Astrocyte (in vitro differentiated cells and primary cell): ENCODE measurements at places on chromosomes 7 and 10. TPM values are rescaled to one million over a fixed set of nuclear protein-coding genes. Genes with fewer than 3 reads are reported as not detected.

- no peak for DNase-seq
Observed at GRCh38 chr10:77841711-77842375, 84.7 kb downstream of the DLG5 start.

- peak; percentile 9 for DNase-seq
Observed at GRCh38 chr7:85890244-85890811, 703.5 kb upstream of the SEMA3D start.

The FAM237B gene
- not detected in 2 replicates for total RNA-seq

The HOXA7 gene
- not detected in 2 replicates for total RNA-seq

DNA sequence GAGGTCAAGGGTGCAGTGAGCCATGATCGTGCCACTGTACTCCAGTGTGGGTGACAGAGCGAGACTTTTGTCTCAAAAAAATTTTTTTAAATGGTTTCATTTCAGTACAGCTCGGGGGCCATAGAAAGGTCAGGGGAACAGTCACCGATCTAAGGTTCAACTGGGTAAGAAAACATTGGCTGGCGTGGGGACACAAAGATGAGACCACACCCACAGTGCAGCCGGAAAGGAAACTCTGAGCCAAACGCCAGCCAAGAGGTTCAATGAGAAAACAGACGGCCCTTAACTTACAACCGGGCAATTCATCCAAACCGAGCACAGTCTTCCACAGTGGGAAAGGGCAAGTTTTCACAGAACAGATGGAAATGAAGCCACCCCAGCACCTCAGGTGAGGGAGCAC, 65.1 kb downstream of the SLC37A3 start:
- DNase-seq, result no peak

DNA sequence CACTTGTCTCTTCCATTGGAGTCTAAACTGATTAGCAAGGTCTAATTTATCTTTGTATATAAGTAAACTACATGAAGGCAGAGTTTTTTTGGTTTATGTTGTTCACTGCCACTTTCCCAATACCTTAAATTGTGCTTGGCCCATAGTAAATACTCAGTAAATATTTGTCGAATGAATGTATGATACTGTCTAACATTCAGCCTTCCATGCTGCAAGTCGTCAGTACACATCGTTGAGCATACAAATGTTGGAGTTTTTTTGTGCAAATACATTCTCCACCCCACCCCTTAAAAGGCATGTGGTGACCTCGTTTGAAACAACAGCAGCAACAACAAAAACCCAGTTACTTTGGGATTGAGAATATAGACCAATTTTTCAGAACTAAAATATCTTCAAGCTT, 17.4 kb upstream of the IGF2BP3 start:
- DNase-seq, result no peak

The MYOF gene
- 299 and 306 TPM in 2 replicates for total RNA-seq

DNA sequence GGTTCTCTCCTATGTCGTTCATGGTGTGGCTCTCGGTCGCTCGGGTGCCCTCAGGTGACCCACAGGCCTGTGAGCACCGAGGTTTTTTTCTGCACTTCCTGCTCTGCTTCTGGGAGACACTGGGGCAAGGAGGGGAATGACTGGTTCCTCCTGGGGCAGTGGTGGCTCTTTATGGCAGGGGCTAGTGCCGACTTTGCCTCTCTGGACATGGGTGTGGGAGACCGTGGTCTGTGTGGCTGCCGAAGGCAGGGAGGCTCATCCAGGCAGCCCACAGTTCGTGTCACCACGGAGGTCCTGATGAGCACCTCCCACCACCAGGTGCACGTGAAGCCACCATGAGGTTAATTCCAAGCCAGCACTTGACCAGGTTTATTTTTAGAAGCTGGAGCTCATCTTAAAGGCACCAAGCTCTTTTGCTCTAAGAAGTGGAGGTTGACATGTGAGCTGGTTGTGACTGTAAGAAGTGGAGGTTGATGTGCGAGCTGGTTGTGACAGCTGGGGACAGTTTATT, 24.7 kb upstream of the DPYSL4 start:
- DNase-seq, result no peak

- DNase-seq, result peak; percentile 99
Observed at GRCh38 chr10:13961097-13961496, 369.6 kb downstream of the FRMD4A start.

- DNase-seq, result no peak
Observed at GRCh38 chr10:52984169-52984568, 211.6 kb upstream of the MBL2 start.
